ENCODE measurements at places on chromosomes 1 and 21.

- no peak for DNase-seq
Observed at GRCh38 chr1:166391279-166392066, 224.7 kb upstream of the FAM78B start.

GRCh38 chr1:71667216-71667615, 586.4 kb upstream of the ZRANB2 start:
- DNase-seq: no peak

DNA sequence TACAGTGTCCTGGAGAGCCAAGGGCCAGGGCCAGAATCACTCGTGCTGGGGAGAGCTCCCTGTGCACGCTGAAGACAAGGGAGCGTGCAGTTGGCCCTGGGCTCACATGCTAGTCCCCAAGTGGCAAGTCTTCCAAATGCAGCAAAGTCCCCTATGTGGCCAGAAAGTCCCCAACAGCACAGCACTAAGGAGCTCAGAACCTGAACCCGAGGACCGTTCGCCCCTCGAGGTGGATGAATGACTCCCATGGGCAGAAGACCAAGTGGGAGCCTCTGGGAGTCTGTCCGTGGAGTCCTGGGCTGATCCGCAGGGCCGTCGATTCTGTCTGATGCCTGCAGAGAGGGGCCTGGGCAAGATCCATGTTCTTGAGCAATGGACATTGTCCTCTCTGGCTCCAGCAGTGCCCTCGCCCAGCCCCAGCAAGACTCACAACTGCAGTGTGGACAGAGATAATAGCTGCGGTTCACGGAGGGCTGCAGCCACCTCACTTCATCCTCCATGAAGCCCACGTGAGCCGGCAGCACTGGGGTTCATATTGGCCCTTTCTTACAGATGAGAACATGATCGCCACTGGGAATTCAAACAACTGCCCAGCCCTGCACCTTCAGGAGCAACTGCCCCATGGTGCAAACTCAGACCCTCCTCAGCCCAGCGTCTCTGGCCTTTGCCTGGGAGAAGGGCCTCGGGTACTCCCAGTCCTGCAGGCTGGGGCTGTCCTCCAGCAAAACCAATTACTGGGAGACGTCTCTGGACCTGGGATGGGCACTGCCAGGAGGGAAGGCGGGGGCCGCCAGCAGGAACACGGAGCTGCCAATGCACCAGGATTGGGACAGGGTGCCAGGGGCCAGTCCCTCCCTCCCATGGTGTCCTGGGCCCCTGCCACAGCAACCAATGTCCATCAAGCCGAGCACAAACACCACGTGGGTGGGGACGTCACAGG, 243.7 kb downstream of the NPHP4 start:
- DNase-seq: no peak

- DNase-seq: no peak
Observed at GRCh38 chr1:19088717-19089442, 121.2 kb downstream of the UBR4 start.

All from activated T-cell treated with anti-CD3 and anti-CD28 coated beads for 4 hours (primary cell).